ENCODE measurements at places on chromosomes 3 and 15. TPM values are rescaled to one million over a fixed set of nuclear protein-coding genes. Genes with fewer than 3 reads are reported as not detected.

The FES gene
- total RNA-seq, result 14.4 TPM

- peaks cover 17% of the 10 kb centered on the region for H3K4me1 ChIP-seq
- DNase-seq, result no peak
- H3K27ac ChIP-seq, result no peak overlapping the region
- H3K27me3 ChIP-seq, result no peaks in the 10 kb centered on the region
- H3K4me3 ChIP-seq, result no peak overlapping the region
Measured at GRCh38 chr3:173703771-173704170, 306.2 kb downstream of the NLGN1 start.

DNA sequence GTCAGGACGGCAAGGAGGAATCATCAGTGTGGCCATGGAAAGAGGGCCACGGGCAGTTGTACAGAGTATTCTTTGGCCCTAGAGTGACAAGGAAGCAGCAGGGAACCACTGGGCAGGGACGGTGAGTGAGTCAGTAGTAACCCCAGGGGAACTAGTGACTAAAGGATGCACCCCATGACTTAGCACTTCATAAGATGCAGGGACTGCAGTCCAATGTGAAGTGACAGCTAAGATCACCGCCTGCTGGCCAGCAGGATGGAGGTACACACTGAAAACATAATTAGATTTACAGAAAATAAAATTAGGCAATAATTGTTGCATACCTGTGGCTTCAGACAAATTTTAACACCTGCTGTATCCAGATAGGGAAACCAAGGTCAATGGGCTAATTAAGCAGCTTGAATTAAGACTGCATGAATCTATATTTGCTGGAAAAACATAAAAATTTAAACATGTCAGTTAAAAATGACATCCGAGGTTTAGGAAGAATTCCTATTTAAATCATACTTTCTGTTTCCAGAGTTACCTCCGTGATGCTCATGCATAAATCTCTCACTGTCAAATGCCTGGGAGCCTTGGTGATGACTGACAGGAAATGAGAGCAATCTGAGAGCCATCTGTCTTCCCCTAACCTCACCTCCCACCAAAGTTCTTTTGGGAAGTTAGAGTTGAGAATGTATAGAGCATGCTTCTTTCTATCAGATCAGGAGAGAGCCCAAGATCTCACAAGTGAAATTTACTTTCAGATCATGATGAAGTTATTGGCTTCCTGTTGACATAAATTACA is 56.5 kb downstream of the DCLK3 start:
- DNase-seq, result peak; percentile 40
- no peak overlapping the region for H3K4me3 ChIP-seq
- H3K27ac ChIP-seq, result no peak overlapping the region
- H3K4me1 ChIP-seq, result no peaks in the 10 kb centered on the region
- H3K36me3 ChIP-seq, result no peaks in the 10 kb centered on the region
- H3K27me3 ChIP-seq, result no peaks in the 10 kb centered on the region

DNA sequence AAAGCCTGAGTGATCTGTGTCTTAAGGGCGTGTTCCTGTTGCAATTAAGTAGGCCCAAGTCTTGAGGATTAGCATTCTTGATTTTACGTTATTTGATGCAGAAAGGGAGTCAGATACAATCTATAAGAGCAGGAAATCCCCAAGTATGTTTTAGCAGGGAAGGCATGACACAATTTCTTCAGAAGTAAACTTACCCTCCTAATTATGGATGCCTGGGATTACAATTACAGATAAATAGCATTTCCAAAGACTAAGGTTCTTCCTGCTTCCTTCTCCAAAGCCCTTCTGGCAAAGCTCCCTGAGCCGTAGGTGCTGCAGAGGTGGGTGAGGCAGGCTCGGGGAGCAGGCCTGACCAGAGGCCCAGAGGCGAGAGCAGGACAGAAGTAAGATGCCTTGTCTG is 34.9 kb upstream of the ST6GAL1 start:
- no peak overlapping the region for H3K4me3 ChIP-seq
- H3K27ac ChIP-seq, result no peak overlapping the region
- no peaks in the 10 kb centered on the region for H3K36me3 ChIP-seq
- H3K4me1 ChIP-seq, result peaks cover 41% of the 10 kb centered on the region
- no peaks in the 10 kb centered on the region for H3K27me3 ChIP-seq

- H3K4me3 ChIP-seq, result no peak overlapping the region
- H3K4me1 ChIP-seq, result no peaks in the 10 kb centered on the region
- peak; percentile 86 for DNase-seq
Measured at GRCh38 chr15:55434989-55435825, 26.9 kb downstream of the PIERCE2 start.

GRCh38 chr3:127598841-127599570 is 795 bp downstream of the MCM2 start:
- no peaks in the 10 kb centered on the region for H3K27me3 ChIP-seq
- peaks cover 24% of the 10 kb centered on the region for H3K4me1 ChIP-seq
- no peak for DNase-seq
- H3K36me3 ChIP-seq, result peaks cover 42% of the 10 kb centered on the region
- H3K27ac ChIP-seq, result peak overlapping the region; percentile 92

DNA sequence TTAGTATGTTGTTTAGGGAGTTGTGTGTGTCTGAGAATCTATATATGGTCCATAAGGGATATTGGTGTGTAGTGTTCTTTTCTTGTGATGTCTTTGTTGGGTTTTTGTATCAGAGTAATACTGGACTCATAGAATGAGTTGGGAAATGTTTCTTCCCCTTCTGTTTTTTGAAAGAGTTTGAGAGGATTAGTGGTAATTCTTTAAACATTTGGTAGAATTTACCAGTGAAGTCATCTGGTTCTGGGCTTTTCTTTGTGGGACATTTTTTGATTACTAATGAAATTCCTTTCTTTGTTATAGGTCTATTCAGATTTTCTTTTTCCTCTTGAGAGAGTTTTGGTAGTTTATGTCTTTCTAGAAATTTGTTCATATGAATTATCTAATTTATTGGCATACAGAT is 16.9 kb downstream of the ACKR2 start:
- peaks cover 7% of the 10 kb centered on the region for H3K4me1 ChIP-seq
- no peak for DNase-seq
- H3K27me3 ChIP-seq, result no peaks in the 10 kb centered on the region
- H3K36me3 ChIP-seq, result no peaks in the 10 kb centered on the region
- no peak overlapping the region for H3K27ac ChIP-seq
- no peak overlapping the region for H3K4me3 ChIP-seq

DNA sequence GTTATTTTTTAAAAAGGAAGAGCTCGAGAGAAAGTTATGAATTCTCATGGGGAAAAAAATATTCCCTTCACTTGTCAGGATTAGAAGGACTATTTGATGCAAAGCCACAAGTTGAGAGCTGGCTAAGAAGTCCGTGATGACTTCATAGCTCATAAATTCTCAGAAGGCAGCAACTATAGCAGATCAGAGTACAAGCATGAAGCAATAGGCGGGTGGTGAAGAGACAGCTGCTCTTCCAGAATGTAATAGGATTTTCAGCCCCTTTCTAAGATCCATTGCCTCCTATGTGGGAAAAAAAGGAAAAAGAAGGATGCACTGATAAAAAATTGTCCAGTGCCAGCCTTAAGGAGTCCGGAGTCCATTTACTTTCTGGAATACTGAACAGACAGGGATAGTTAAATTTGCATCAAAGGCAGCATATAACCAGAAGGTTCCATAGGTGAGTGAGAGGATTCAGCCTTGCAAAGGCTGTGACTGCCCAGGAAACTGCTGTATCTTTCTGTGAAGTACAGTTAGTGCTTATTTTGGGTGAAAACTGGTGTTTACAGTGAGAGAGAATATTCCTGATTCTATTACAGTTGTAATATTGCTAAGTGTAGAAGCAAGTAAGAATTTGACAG is 929.5 kb upstream of the ALCAM start:
- no peaks in the 10 kb centered on the region for H3K27me3 ChIP-seq
- no peak overlapping the region for H3K4me3 ChIP-seq
- H3K36me3 ChIP-seq, result no peaks in the 10 kb centered on the region
- DNase-seq, result peak; percentile 2
- H3K4me1 ChIP-seq, result peaks cover 25% of the 10 kb centered on the region

- H3K4me1 ChIP-seq, result peaks cover 31% of the 10 kb centered on the region
- H3K27me3 ChIP-seq, result no peaks in the 10 kb centered on the region
- no peak overlapping the region for H3K4me3 ChIP-seq
- peak; percentile 34 for DNase-seq
- no peaks in the 10 kb centered on the region for H3K36me3 ChIP-seq
Measured at GRCh38 chr15:61141497-61142125, 87.5 kb downstream of the RORA start.

GRCh38 chr3:149529099-149529498 is 54.6 kb downstream of the TM4SF4 start:
- no peak for DNase-seq
- H3K36me3 ChIP-seq, result peaks cover 6% of the 10 kb centered on the region
- H3K4me1 ChIP-seq, result peaks cover 19% of the 10 kb centered on the region
- no peak overlapping the region for H3K4me3 ChIP-seq
- H3K27ac ChIP-seq, result peak overlapping the region; percentile 53

The GRIP2 gene
- total RNA-seq, result 4.5 TPM

The P2RY14 gene
- not detected for total RNA-seq

GRCh38 chr3:35777563-35778554 is 138.5 kb downstream of the ARPP21 start:
- H3K36me3 ChIP-seq, result no peaks in the 10 kb centered on the region
- H3K4me3 ChIP-seq, result no peak overlapping the region
- no peaks in the 10 kb centered on the region for H3K27me3 ChIP-seq
- H3K4me1 ChIP-seq, result no peaks in the 10 kb centered on the region
- peak; percentile 23 for DNase-seq
- H3K27ac ChIP-seq, result no peak overlapping the region

DNA sequence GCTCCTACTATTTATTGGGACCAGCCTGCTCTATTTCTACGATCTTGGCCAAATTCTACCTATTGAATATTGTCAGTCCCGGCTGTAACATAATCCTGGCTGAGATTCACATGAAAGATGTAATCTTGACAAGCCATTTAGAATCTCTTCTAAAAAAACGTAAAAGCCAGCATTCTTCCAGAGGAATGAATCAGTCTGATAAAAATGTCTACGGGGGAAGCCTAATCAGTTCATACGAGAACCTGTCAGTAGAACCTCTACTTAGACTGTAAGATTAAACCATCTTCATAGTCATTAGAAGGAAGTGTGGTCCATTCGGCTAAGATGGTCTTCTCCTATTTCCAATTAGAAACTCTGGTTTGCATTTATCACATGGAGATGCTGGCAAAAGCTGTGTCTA is 147.2 kb upstream of the WNT5A start:
- no peak for DNase-seq
- no peaks in the 10 kb centered on the region for H3K36me3 ChIP-seq
- peaks cover 7% of the 10 kb centered on the region for H3K4me1 ChIP-seq
- H3K4me3 ChIP-seq, result no peak overlapping the region
